ENCODE measurements at places on chromosomes 1 and 21.
A peak's percentile ranks its signal among the peaks of the same experiment; 100 is the strongest.

DNA sequence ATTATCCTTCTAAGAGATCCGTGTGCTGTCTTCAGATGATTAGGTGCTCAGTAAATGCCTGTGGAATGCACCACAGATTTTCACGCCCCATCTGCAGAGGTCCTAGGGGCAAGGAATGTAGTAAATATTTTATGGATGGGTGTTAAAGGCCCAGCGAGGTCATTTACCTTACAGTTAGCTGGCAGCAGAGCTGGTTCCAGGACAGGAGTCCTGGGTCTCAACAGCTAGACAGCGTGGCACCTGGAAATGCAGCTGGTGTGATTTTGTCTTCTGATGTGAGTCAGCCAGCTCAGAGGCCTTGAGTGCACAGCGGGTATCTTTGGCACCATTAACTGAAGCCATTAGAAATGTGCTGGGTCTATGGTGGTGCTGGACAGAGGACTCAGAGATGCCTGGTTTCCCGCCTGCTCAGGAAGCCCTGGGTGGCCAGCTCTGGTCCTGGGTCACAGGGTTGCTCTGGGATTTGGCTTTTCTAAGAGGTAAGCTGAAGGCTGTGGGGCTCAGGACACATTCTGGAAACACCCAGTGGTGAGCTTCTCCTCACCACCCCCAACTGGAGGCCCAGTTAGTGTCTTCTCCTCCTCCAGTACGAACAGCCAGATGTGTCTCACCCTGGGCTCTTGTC, 65.5 kb downstream of the DDX20 start:
- DNase-seq: no peak

- DNase-seq: no peak
Observed at GRCh38 chr1:243903895-243904294, 53.9 kb upstream of the AKT3 start.

- no peak for DNase-seq
Observed at GRCh38 chr1:42442662-42443061, 13.2 kb downstream of the ZMYND12 start.

- DNase-seq: no peak
Observed at GRCh38 chr1:94702442-94702815, 117.7 kb upstream of the SLC44A3 start.

DNA sequence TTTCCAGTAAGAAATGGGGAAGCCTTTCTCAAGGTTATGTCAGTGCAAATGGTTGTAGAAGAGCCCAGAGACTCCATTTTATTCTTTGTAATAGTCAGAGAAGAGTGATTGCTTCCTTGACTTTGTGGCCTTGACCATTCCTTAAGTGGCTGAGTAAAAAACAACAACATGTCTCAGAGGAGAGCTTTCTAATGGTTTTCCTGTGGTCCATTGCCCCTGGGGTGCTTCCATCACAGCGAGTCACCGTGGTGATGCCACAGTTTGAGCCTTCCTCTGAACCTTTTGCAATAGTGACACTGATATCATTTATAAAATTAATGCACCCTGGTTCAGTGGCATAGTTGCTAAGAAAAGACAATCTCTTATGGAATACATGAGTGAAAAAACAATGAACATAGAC, 38.6 kb downstream of the PAPPA2 start:
- DNase-seq: no peak

GRCh38 chr1:214306269-214306668, 25.3 kb downstream of the SMYD2 start:
- DNase-seq: no peak

- no peak for DNase-seq
Observed at GRCh38 chr1:224669403-224669802, 53.3 kb downstream of the CNIH3 start.

DNA sequence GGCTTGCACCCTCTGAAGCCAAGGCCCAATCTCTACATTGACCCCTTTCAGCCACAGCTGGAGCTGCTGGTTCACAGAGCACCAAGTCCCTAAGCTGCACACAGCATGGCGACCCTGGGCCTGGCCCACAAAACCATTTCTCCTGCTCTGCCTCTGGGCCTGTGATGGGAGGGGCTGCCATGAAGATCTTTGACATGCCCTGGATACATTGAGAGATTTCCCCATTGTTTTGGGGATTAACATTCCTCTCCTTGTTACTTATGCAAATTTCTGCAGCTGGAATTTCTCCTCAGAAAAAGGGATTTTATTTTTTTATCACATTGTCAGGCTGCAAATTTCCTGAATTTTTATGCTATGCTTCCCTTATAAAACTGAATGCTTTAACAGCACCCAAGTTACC, 235.8 kb downstream of the COL11A1 start:
- peak; percentile 44 for DNase-seq

- no peak for DNase-seq
Observed at GRCh38 chr1:247172996-247173395, 1.2 kb upstream of the ZNF124 start.

DNA sequence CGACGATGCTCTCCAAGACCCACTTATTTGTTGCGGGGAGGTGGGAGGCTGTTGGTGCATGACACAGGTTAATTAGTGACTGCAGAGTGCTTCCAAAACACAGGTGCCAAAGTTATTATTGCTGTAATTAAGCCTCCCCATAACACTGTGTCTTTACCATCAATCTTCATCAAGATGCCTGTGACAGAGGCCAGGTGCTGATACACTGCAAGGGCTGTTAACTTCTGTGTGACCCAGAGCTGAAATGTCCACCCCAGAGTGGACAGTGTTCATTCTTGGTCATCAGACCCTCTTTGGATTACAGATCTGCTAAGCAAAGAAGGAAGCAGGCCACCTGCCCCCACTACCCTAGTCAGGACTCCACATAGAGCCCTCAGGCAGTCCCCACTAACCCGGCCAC, 55.5 kb downstream of the CAPN8 start:
- DNase-seq: no peak

DNA sequence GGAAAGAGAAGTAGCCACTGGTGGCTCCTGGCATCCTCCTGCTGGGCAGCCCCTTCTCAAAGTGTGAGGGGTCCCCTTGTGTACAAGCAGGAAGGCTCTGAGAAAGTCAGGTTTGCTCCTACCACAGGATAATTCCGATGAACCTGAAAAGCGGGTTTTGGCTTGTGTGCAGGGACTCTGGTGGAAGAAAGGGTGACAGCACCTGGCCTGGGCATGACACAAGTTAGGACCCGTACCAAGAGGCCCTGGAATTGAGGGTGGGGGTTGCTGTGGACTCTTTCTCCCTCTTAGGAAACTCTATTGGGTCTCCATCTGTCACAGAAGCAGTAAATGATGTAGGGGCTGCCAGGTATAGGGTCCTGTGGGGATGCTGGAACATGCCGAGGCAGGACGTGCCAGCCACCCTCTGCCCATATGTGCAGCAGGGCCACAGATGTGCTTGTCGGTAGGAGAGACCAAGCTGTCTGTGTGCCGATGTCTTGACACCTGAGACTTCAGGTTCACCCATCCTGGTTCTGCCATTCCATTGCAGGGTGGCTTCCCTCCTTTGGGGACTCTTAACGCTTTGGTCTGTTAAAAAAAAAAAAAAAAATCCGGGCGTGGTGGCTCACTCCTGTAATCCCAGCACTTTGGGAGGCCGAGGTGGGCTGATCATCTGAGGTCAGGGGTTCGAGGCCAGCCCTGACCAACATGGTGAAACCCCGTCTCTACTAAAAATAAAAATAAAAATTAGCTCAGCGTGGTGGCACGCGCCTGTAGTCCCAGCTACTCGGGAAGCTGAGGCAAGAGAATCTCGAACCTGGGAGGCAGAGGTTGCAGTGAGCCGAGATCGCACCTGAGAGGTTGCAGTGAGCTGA, 9.8 kb downstream of the C1orf35 start:
- DNase-seq: no peak

DNA sequence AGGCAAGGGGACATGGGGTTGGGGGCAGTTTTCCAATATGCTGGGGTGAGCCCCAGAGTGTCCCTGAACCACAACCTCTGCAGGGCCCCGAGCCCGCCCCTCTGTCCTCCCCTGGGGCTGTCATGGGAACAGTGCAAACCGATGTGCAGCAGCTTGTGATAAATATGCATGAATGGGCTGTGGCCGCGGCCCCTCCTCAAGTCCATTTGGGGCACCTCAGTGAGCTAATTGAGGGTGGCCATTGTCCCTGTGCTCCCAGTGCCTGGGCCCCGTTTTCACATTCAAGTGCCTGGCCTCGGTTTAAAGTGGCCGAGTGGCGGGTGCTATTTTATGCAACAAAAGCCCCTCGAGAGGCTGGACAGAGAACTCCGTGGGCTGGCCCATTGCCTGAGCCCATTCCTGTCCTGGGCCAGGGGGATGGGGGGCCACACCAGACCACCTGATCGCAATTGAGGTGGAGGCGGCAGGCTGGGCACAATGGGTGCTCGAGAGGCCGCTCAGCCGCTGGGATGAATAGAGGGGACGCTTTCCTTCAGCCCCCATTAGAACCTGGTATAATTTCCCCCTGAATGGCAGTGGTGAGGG, 193.7 kb downstream of the FOXD2 start:
- DNase-seq: no peak

DNA sequence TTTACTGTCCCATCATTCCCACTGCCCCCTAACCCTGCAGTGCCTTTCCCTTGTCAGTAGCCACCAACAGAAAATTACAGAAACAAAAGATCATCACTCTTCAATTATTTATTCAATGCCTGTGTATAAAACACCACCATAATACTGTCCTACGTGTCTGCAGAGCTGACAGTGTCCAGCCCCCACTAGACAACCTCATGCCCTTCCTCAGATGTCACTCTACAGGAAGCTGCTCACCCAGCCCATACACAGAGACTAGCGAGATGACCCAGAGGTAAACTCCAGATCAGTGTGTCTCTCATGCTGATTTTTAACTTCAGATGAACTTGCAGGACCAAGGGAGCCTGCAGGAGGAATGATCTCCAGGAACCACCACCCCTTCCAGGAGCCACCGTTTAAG, 51.3 kb upstream of the GJA5 start:
- DNase-seq: no peak

GRCh38 chr21:16509476-16509875, 779.7 kb downstream of the USP25 start:
- no peak for DNase-seq

- DNase-seq: no peak
Observed at GRCh38 chr1:45272913-45273371, 53.8 kb upstream of the HPDL start.

GRCh38 chr1:17123196-17124045, 4.2 kb upstream of the PADI2 start:
- DNase-seq: no peak

DNA sequence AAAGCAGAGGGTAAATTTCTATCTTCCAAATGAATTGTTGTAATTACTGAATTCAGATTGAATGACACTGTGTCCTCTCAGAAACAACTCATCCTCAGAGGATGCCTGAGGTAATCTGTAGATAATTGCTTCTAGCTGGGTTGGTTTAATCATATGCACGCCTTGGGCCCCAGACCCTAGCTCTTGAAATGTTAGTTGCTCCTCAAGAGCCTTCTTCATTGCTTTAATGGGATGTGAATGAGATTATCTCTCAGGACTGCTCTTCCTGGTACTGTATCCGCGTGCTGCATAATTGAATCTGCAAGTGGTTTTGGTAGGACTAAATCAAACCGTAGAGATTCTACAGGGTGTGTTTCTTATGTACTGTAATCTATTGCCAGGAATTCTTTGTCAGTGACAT, 569.3 kb upstream of the NEGR1 start:
- DNase-seq: no peak

DNA sequence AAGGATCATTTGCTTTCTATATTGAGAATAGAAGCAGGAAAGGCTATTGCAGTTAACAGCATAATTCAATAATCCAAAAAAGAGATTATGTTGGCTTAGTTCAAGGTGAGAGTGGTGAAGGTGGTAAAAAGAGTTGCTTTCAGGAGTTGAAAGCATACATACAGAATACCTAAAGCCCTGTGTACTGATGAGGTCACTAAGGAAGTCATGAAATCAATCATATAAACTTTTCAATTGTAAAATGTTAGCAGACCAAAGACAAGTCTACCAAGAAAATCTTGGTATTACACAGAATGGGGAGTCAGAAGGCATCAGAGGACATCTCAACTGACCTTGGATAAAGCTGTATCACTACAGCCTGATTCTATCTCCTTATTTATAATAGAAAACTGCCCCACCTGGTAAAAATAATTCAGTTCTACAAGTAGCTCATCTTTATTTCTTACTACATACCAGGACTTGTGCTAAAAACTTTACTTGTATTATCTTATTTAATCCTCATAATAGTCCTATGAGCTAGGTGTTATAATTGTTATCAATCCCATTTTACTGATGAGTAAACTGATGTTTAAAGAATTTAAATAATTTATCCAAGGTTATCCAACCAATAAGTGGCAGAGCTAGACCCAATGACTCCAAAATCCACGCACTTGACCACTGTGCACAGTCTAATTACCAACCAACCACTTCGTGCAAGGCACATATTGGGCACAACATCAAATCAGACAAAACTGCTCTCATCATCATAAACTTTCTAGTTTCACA, 40.9 kb downstream of the TUT4 start:
- DNase-seq: no peak

- peak; percentile 23 for DNase-seq
Observed at GRCh38 chr1:36947384-36947783, 86.9 kb downstream of the GRIK3 start.

- no peak for DNase-seq
Observed at GRCh38 chr21:42840411-42841155, 38.8 kb downstream of the WDR4 start.

GRCh38 chr21:45640001-45640887, 3.3 kb upstream of the PCBP3 start:
- peak; percentile 61 for DNase-seq

- no peak for DNase-seq
Observed at GRCh38 chr1:25899792-25900191, 6.4 kb downstream of the STMN1 start.

- no peak for DNase-seq
Observed at GRCh38 chr21:22575165-22575584, 1577.0 kb downstream of the NCAM2 start.

GRCh38 chr1:228812961-228813360, 77.7 kb downstream of the RHOU start:
- DNase-seq: no peak

DNA sequence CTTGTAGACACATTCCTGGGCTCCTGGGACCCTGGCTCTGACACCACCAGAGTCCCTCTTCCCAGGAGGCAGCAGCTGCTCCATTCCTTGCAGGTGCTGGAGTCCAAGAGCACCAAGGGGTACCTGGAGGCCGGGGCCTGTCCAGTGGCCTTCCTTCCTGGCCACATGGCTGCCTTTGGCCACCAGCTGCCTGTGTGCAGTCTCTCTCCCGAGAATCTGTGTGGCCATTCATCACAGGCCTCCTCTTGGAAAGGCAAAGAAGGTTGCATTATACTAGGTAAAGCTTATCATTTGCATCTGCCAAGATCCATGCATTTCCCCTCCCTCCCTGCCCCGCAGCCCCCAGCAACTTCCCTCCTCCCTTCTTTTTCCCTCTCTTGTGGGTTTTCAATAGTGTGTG, 48.9 kb upstream of the OLIG2 start:
- DNase-seq: no peak

Measured in G401 (cell line).